ENCODE measurements at places on chromosomes 11 and 22. TPM values are rescaled to one million over a fixed set of nuclear protein-coding genes. Genes with fewer than 3 reads are reported as not detected.

DNA sequence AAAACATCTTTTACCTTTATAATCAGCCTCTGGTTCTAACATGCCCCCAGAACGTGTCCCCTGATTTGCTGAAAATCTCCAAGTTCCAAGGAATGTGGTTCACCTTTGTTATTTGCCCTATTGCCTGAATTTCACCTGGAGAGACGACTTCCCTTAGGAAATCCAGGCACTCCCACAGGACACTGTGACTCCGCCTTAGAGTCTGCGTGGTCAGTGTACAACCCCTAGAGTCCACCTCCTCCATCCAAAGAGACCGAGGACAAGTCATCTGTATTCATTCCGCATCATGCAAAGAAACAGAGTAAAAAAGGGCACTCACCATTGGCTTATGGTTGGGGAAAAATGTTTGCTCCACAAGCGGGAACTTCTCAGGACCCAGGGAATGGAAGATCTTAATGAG is 63.1 kb downstream of the TIMP3 start:
- no peak for DNase-seq

DNA sequence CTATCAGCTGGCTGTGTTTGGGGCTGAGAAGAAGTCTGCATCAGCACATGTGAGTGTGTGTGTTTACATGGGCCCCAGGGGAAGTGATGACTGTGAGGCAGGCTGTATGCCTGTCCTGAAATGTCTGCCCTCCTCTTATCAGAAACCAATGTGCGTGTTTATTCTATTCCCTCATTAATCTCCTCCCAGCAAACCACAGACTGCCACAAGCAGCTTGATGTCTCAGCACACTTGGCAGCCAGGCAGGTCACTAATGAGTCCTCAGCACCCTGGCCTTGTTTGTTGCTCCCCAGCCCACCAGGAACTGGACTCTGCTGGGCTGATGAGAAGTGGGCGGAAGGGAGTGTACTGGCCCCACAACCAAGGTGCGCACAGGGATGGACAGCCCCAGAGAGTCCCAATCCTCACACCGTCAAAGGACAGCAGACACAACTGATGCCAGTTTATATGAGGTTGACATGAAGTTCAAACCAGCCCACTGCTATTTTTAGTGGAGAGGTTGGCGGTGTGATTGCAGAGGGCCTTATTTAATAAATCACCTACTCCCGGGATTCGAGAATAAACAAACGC is 225.8 kb downstream of the ETS1 start:
- DNase-seq: peak; percentile 87

- DNase-seq: peak; percentile 28
Observed at GRCh38 chr11:35980686-35981390, 37.0 kb downstream of the LDLRAD3 start.

LRP5 gene
- 44.3 TPM for total RNA-seq

SNU13 gene
- 138 TPM for total RNA-seq

FXYD6 gene
- total RNA-seq: 1.9 TPM
